ENCODE measurements at places on chromosomes 4 and X.

- DNase-seq = no peak
Measured at GRCh38 chr4:154416190-154416547, 75.4 kb downstream of the DCHS2 start.

GRCh38 chrX:123408821-123409737, 225.0 kb downstream of the GRIA3 start:
- DNase-seq = no peak

DNA sequence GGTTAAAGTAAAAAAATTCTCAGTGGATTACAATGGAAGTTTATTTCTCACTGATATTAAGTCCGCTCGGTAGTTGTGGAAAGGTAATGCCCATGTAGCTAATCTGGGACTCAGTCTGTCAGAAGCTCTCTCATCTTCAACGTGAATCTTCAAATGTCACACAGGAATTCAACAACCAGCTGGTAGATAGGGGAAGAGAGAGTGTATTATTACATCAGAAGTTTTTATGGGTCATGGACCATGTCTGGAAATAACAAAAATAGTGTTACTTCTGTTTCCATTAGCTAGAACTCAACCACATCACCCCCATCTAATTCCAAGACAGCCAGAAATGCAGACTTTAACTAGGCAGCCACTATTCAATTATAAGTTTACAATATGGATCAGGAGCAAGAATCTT, 506.1 kb upstream of the HTR2C start:
- DNase-seq = no peak

DNA sequence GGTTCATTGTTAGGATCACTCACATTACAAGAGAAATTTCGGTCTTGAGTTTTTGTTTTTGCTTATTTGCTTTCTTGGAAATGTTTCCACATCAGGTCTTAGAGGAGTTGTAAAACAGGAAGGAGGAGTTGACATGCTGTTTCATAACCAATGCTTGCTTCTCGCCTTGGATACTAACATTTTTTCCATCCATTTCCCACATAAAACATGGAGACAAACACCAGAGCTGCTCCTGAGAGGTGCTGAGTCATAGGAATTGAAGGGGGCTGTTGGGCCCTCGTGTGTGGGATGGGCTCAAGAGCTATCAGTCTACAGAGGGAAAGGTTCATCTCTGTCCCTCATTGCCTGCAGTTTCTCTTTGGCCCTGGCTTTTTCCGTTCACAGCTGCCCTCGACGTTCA, 29.9 kb downstream of the TBL1X start:
- DNase-seq = no peak

GRCh38 chrX:11893933-11894710, 136.1 kb downstream of the MSL3 start:
- DNase-seq = no peak

- DNase-seq = peak; percentile 61
Measured at GRCh38 chr4:14908635-14909034, 93.6 kb upstream of the CPEB2 start.

DNA sequence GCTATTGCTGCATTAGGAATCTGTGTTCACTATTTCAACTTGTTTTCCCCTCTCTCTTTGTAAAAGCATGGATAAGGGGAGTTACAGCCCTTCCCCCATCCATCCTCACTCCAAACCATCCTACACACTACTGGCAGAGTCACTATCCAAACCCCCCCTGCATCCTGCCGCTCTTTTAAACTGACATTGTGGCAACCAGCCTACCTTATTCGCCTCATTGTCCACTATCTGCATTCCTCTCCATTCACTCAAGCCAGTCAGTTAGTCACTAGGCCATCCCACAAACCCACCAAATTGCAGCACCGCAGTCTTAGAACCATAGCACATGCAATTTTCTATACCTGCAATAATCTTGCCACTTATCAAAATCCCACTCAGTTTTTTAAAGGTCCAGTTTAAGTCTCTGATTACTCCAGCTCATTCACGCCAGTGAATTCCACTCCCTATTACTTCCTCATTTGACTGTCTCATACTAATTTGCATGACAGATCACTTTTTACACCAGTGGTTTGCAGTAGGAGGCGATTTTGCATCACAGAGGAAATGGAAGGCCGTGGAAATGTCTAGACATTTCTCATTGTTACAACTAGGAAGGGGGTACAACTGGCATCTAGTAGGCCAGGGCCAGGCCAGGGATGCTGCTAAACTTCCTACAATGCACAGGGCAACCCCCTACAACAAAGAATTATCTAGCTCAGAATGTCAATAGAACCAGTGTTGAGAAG, 181.8 kb downstream of the HS6ST2 start:
- DNase-seq = no peak

DNA sequence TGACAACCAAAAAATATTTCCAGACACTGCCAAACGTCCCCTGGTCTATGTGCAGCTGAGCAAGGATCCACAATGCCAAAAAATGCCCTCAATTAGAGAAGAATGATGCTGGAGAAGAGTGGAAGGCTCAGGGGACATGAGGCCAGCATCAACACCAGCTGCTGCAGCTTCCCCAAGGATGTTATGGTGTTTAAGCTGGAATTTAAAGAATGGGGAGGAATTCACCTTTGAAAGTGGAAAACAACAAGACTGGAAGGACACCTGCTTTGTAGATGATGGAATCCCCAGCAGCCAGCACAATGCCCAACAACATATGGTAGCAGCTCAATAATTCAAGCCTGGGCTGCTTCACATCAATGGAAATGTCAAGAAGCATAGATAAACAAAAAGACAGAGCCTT, 20.3 kb upstream of the SMPX start:
- no peak for DNase-seq

GRCh38 chr4:498328-498904, 540 bp downstream of the ZNF721 start:
- no peak for DNase-seq

GRCh38 chrX:97290199-97290598, 406.5 kb downstream of the RPA4 start:
- no peak for DNase-seq

- no peak for DNase-seq
Measured at GRCh38 chr4:141078871-141079270, 54.4 kb downstream of the RNF150 start.

DNA sequence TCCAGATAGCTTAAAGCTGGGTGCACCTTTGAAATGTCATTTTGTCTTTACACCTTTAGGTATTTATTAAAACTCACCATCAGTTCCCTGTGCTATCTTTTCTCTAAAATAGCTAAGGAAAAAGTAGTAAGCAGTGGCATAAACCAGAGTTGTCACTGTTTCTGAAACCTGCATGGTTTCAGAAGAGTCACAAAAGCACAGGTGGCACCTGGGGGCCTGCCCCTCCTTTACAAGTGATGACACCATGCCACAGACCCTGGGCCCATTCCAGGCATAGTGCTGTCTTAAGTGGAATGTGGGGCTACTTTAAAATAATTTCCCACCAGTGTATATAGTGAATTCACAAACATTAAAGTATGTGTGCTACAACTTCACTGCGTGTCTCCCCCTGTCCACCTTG, 47.8 kb downstream of the DCUN1D4 start:
- DNase-seq = no peak

DNA sequence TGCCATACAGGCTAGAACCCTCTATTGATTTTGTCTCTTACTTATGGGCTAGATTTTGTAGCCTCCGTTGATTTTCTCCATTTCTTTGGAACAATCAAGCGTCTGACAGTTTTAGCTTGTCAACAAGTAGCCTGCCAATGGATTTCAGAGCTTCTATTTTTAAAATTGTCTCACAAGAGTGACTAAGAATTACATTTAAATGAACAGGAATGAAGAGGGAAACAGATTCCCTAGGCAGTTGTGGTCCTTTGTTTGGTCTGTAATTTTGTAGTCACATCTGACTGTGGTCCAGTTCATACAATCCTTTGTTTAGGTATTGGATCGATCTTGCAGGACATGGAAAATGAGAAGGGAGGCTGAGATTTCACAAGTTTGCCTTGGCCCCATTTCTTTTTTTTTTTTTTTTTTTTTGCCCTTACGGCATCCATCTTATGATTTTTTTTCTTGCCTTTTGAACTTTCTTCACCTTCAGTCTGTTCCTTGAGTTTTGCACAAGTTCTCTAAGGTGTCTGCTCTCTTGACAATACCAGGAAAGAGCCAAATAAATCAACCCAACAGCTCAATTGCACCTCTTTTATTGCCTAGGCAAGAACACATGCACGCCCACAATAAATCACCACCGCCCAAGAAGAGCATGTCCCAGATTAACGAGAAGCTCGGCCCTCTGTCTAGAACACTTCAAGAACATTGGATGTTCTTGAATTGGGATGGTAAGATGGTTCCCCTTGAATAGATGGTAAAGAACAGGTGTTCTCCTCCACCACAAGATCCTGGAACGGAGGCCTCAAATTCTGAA, 86.5 kb upstream of the EGFL6 start:
- no peak for DNase-seq

GRCh38 chr4:180564448-180564847, 1678.8 kb upstream of the TENM3 start:
- no peak for DNase-seq

GRCh38 chrX:118167361-118167760, 50.8 kb upstream of the KLHL13 start:
- no peak for DNase-seq

GRCh38 chrX:96791559-96791958, 92.1 kb upstream of the RPA4 start:
- DNase-seq = no peak

DNA sequence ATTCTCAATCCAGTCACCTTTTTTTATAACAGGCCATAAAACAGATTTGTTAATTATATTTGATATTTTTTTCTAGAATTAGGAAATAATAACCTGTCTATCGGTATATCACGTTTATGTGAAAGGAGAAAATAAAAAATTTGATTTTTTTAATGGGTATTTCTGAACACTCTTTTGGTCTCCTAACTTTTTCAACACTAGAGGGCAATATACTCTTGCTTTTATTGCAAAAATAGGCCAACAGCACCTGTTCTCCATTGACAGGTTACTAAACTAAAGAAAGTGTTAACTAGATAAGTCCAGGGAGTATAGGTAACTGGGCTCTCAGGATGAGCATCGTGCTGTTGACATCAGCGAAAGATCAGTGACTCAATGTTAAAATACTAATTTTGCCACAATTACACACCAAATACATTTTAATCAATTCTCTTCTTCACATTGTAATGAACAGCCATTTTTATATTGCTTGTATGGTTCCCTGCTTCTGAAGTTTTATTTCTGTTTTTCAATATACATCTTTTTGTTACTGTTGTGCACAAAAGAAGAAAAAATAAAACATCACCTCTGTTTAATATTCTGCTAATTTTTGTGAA, 22.8 kb downstream of the NDST4 start:
- DNase-seq = peak; percentile 61

DNA sequence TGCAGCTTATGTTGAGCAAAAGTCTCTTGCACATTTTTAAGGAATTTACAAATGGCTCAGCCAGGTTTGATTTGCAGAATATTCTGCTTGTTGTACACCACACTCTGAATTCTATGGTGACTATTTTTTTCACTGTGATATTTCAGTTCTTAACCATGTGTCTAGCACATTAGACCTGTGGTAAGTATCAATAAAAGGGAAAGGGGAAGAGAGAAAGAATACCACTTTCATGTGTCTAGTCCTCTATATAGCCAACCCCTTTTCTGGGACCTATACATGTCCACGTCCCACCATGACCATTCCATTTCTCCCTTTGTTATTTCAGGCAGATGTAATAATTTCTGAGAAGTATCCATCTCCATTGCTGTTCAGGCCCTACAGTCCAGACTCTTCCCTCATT, 121.3 kb upstream of the PNPLA4 start:
- no peak for DNase-seq

DNA sequence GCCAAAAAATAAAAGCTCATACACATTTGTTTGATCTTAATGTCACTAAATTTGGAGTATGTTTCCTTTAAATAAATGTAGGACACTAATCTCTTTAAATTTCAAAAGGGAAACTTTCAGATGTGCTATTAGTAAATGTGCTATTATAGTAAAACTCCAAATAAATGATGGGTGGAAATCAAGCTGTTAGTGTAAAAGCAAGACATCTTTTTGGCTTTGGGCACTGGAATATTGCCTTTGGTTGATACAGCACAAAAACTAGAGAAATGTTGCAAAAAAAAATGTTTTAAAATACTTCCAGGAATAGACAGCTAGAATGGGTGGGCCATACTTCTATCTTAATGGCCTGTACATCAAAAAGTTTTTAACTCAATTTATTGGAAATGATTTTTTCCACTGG, 151.6 kb downstream of the FBXO8 start:
- DNase-seq = no peak

DNA sequence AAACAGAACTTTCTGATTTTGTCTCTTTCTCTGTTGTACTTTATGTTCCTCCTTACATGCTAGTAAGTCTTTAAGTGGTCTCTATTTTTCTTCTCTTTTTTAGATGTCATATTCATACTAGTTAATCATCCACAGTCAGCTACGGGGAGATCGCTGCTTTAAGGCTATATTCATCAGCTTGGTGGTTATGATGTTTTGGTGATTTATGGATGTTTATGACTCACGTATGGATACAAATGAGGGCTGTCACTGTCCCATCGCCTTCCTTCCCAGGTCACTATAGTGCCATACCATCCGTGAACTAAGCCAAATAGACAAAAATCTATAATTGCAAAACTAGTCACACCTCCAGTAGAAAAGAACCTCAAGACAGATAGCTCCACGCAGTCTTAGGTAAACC, 296.8 kb upstream of the AADAT start:
- DNase-seq = no peak

GRCh38 chr4:76023389-76023788, at the start of gene CXCL10:
Gene CXCL10, minus strand, starts transcription at chr4:76023497. Its CDS starts 66 bp downstream, at chr4:76023431.
- no peak for DNase-seq

DNA sequence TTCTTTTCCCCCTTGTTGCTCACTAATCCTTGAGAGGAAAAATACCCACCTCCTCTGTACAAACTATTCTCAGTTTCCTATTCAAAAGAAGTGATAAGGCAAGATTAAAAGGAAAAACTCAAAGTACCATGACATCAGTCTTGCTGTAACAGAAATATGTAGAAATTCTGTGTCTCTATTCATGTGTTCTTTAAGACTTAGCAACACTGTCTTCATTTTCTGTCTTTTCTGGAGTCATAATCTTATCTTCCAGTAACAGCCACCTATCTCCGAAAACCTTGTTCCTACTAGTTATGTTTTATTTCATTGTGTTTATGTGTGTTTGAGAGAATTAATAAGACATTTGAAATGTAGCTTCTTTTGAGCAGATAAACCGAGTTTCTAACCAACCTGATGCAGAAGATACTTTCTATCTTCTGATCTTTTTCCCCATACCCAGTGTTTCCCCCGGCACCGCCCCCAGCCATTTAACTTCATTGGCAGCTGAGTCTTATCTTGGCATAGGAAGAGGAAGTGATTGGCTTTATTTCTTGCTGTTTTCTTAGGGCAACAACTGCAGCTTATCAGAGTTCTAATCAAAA, 8.0 kb downstream of the FAM241A start:
- DNase-seq = no peak

- no peak for DNase-seq
Measured at GRCh38 chrX:109889289-109890006, 113.5 kb upstream of the TMEM164 start.

DNA sequence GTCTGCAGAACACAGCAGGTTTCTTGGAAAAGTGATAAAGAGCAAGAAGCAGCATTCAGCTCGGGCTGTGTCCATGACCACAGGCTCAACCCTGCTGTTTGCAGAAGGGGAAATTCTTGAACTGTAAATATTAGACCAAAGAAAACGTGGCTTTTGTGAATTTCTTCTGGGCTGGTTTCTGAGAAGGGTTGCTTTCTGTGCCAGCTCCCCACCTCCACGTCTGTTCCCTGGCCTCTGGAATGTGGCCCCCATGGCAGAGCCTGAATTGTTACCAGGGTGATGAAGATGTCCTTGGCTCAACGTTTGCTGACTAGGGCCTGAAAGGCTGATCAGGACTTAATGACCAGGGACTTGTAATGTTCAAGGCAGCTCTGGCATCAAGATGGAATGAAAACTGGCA, 116.0 kb downstream of the CPEB2 start:
- DNase-seq = no peak
